RPMI7951 (cell line): ENCODE measurements at places on chromosomes 4 and X.
A peak's percentile ranks its signal among the peaks of the same experiment; 100 is the strongest.

GRCh38 chr4:176618138-176618537, 174.6 kb downstream of the VEGFC start:
- no peak for DNase-seq

- peak; percentile 35 for DNase-seq
Observed at GRCh38 chrX:130539721-130540321, 138.0 kb downstream of the RBMX2 start.

DNA sequence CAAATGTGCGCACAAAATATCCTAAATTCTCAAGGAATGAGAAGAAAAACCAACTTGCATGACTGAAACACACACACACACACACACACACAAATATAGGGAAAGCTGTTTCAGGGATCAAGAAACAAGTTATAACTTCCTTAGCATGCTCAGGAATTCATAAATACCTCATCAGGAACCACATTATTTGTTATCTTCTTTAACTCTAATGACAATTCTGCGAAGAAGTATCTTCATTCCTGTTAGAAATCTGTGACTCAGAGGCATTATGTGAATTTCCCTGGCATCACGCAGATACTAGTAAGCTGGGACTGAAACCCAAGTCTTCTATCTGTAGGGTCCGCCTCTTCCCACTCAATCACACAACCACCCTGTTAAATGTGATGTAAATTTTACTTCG, 30.3 kb downstream of the TMPRSS11A start:
- DNase-seq: no peak

DNA sequence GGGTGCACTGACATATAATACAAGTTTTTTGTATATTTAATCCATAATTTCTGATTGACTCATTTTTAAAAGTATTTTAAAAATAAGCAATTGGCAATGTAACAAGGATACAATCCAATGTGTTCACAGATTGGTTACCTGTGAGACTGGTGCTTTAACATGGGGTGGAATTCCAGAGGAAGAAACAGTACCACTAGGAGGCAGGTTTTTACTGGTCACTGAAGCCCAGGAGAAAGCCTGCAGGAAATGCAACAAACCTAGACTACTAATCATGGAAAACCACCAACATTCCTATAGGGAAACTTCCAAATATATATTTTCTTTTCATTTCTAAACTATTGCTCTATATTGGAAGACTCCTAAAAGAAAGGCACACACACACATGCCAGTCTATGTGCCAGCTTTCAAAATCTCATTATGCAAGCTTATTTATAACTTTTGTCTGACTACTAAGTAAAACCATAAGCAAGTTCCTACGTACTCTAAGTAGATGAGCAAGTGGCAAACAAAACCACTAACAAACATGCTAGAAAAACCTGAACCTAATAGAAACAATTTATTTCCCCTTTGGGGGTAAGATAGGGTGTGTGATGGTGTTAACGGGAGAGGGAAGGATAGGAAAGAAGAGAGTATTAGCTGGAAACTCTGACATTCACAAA, 19.2 kb downstream of the G3BP2 start:
- DNase-seq: peak; percentile 20

DNA sequence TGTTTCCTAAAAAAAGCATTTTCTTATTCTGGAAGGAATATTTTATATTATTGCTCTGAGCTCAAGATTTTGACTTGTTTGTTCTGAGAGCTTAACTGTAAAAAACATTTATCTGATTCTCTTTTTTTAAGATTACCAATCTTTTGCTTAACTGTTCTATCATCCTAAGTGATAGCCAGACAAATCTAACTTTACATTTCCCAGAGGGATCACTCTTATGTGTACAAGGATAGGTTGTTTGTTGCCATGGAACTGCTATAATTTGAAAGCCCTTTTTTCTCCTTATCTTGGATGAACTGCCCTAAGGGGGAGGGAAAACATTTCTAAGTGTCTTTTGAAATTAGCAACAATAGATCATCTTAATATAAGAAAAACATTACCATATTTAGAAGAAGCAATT, 494.7 kb downstream of the TRAM1L1 start:
- DNase-seq: no peak

- peak; percentile 33 for DNase-seq
Observed at GRCh38 chr4:26412381-26413372, 77.6 kb downstream of the CCKAR start.

GRCh38 chr4:126364311-126364911, 1049.7 kb downstream of the FAT4 start:
- no peak for DNase-seq

GRCh38 chr4:159401226-159401712, 298.4 kb downstream of the RAPGEF2 start:
- DNase-seq: no peak

DNA sequence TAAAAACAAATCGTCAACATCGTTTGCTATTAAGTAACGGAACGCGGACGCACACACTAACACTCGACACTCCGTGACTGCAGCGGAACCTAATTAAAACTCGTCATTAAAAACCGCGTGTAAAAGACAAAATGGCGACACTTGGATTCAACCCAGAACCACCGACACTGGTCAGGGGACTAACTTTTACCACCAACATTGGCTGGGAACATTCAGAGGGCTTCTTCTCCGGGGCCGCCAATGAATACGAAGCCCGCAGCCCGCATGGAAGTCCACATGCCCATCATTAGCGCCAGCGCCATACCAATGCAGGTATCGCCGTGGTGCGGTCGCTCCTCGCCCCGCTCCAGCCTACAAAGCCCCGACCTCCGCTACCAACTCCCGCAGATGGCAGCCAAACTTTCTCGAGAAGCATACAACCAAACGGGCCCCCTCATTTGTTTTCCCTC, 498 bp downstream of the RBMX start:
- DNase-seq: peak; percentile 10

DNA sequence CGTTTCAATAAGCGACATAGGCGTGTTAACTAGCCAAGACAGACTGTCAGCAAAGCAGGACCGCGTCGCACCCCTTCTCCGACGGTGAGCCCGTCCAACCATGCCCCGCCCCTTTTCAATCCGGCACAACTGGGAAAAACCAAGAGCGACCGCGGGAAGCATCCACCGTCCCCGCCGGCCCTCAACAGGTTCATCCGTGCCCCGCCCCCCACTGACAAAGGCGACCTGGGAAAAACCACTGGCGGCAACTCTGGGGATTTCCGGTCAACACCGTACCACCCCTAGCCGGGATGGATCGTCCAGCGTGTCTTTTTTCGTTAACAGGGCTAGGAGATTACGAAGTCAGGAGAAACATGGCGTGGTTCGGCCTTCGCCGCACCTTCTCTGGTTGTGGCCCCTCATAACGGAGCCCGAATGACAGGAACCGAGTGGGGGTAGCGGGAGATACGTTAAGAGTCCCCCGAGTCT, 377 bp downstream of the TIMM17B start:
- peak; percentile 85 for DNase-seq

DNA sequence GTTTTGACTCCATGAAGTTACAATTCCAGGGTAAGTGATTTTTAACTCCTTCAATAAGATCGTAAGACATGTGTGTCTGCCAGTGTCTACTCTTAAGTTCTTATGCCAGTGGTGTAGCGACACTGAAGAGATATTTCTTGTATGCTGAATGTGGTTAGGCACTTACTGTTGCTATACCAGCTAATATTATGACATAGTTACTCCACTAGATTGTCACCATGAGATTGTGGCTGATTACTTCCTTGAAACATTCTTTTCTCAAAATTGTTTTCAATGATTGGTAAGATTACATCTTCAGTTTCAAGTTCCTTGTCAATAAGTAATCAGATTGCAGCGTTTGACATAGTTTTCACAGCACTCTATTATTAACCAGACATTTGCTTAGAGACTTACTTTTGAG, 60.6 kb upstream of the PAGE5 start:
- no peak for DNase-seq

DNA sequence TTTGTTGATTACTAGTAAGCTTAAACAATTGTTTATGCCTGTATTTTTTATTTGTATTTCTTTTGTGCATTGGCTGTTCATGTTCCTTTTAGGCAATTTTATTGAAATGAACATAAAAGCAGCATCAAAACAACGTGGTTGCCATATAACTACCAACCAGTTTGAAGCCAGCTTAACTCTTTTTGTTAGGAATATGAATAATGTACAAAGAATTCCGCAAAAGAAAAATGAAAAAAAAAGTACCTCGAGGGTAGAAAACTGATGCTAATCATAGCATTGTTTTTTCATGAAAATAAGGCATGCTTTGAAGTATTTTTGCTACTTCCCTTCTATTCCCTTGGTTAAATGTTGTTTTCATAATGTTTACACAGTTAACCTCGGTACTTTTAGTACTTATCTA, 1024.0 kb upstream of the SLIT2 start:
- peak; percentile 36 for DNase-seq

- DNase-seq: no peak
Observed at GRCh38 chr4:21827575-21827974, 121.0 kb downstream of the KCNIP4 start.

GRCh38 chr4:75940692-75941253, at the start of gene NAAA:
NAAA (minus strand) TSS chr4:75941013; CDS start chr4:75940949, 64 bp downstream.
- peak; percentile 81 for DNase-seq

- DNase-seq: no peak
Observed at GRCh38 chr4:95898226-95898625, 58.3 kb downstream of the PDHA2 start.

DNA sequence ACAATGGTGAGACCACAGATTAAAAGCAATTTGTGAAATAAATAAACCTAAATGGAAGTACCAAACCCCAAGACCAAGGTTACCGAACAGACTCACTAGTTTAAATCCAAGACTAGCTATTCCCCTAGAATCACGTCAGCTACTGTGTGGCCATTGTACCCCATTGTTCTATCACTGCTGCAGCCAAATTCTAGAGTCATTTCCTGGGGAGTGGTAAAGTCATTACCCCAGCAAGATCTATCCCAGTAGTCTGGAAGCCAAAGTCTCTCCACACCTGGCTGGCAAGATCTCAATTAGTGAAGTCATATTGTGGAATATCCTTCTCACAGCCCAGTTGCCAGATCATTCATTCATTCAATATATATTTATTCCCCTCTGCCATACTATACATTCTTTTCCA, 67.5 kb downstream of the PHOX2B start:
- no peak for DNase-seq

- DNase-seq: no peak
Observed at GRCh38 chr4:54256491-54257486, 27.7 kb downstream of the PDGFRA start.

- DNase-seq: peak; percentile 35
Observed at GRCh38 chr4:111839141-111839540, 306.1 kb upstream of the FAM241A start.

DNA sequence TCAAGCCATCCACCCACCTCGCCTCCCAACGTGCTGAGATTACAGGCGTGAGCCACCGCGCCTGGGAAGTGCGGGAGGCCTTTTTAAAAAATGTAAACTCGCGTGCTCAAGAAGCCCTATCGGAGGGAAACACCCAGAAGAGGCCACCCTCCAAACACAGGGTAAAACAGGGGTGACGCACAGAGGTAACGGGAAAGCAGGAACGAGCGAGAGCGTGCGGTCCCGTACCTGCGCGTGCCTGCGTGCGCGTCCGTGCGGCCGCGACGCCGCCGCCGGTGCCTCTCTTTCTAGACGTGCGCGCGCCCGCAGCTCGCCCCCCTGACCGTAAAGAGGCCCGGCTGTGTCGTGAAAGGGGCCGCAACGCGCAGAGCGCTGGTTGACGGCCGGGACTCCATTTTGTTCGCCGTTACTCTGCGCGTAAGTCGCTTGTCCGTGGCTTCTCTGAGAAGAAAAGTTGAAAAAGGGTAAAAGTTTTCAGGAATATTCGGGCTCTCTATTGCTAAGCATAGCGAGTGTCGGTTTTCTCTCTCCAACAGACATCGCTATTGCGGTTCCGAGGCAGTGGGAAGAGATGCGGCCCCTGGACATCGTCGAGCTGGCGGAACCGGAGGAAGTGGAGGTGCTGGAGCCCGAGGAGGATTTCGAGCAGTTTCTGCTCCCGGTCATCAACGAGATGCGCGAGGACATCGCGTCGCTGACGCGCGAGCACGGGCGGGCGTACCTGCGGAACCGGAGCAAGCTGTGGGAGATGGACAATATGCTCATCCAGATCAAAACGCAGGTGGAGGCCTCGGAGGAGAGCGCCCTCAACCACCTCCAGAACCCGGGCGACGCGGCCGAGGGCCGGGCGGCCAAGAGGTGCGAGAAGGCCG, at the start of gene MRFAP1:
TSS of gene MRFAP1 (plus strand) at position 394 of the 872 bp plus-strand sequence. CDS start at position 572, 178 bp downstream.
- peak; percentile 90 for DNase-seq

- DNase-seq: no peak
Observed at GRCh38 chr4:108276690-108277089, 108.0 kb upstream of the LEF1 start.

DNA sequence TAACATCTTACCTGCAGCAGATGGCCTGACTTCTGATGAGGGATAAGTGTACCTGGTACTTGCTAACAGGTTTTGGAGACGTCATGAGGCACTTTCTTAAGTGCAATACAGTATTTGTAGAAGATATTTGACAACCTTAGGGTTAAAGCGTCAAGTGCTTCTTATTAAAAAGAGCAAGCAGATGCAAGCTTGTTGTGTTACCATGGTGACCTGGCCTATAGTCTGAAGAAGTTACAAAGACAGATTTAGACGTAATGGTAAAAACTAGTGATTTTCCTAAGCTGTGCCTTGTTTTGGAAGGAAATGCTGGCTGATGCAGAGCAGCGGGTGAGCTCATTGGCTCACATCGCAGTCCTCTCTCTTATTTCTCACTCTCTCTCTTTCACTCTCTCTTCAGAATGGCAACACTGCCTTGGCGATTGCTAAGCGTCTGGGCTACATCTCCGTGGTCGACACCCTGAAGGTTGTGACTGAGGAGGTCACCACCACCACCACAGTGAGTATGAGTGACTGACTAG, 243.6 kb downstream of the ANK2 start:
- no peak for DNase-seq

DNA sequence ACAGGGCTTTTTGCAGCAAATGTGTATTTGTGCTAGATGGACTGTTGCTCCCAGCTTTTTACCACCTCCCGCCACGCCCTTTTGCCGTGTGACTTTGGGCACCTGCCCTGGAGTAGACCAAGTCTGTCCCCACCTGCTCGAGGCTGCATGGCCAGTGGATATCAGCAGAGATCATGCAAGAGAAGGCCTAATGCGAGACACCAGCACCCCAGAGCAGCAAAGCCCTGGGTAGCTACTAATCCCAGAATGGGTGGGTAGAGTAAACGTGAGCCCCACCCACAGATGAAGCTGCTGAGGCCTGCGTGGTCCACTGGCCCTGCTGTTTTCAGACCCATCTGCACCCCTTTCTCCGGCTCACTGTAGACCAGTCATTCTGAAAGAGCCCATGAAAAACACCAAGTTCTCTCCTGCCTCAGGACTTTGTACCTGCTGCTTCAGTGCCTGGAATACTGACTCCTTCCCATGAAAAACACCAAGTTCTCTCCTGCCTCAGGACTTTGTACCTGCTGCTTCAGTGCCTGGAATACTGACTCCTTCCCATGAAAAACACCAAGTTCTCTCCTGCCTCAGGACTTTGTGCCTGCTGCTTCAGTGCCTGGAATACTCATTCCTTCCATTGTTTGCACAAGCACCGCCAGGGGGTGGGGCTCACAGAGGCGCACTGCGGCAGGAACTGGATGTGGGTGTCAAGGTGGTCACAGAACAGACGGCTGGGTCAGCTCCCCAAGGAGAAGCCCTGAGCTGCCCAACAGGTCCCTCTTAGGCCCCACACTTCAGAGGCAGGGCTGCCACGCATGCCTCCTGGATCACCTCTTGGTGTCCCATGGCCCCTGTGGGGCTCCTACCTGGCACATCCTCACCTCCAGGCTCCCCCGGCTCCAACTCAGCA, 5.1 kb upstream of the TNIP2 start:
- no peak for DNase-seq
